ENCODE measurements at places on chromosomes 13 and 19. TPM values are rescaled to one million over a fixed set of nuclear protein-coding genes. Genes with fewer than 3 reads are reported as not detected.

The NLRP12 gene
- 0.23 TPM for total RNA-seq

The FFAR2 gene
- 0.20 TPM for total RNA-seq

The DHRS12 gene
- 18.3 TPM for total RNA-seq

The PDX1 gene
- total RNA-seq = not detected

The FXYD3 gene
- total RNA-seq = 33.2 TPM

The GARIN5A gene
- 10.3 TPM for total RNA-seq

The MKNK2 gene
- 122 TPM for total RNA-seq

The ELOF1 gene
- 34.0 TPM for total RNA-seq

The RNF113B gene
- total RNA-seq = not detected

GRCh38 chr13:20721454-20722357, 18.2 kb downstream of the IL17D start:
- no peaks in the 10 kb centered on the region for H3K27me3 ChIP-seq
- no peak overlapping the region for H3K27ac ChIP-seq
- peak overlapping the region; percentile 19 for H3K4me3 ChIP-seq
- peaks cover 3% of the 10 kb centered on the region for H3K4me1 ChIP-seq

DNA sequence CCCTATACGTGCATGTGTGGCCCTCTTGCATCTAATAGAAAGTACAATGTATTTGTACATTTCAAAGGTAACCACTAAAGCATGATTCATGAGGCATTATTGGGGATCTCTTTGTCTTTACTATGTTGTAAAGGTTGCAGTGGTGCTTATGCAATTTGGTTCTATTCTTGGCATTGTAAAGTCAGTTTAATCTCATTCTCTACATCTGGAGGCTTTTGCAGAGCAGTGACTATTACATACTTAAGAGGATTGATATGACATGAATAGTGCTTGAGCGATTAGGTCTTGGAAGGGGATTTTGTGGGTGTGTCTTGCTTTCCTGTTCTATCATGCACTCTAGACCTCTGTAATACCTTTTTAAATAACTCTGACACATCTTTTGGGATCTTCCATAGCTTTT, 610.0 kb downstream of the EFNB2 start:
- H3K4me3 ChIP-seq = no peak overlapping the region
- H3K36me3 ChIP-seq = no peaks in the 10 kb centered on the region
- H3K27ac ChIP-seq = no peak overlapping the region
- H3K4me1 ChIP-seq = no peaks in the 10 kb centered on the region
- no peaks in the 10 kb centered on the region for H3K27me3 ChIP-seq
- no peak for DNase-seq

- no peak for DNase-seq
- no peak overlapping the region for H3K4me3 ChIP-seq
- H3K27ac ChIP-seq = no peak overlapping the region
These were observed 36.1 kb downstream of the CEP89 start for GRCh38 chr19:32935629-32936028.

- no peaks in the 10 kb centered on the region for H3K27me3 ChIP-seq
- DNase-seq = no peak
- no peak overlapping the region for H3K4me3 ChIP-seq
- H3K4me1 ChIP-seq = no peaks in the 10 kb centered on the region
These were observed 2738.9 kb upstream of the PCDH20 start for GRCh38 chr13:64154514-64154913.

DNA sequence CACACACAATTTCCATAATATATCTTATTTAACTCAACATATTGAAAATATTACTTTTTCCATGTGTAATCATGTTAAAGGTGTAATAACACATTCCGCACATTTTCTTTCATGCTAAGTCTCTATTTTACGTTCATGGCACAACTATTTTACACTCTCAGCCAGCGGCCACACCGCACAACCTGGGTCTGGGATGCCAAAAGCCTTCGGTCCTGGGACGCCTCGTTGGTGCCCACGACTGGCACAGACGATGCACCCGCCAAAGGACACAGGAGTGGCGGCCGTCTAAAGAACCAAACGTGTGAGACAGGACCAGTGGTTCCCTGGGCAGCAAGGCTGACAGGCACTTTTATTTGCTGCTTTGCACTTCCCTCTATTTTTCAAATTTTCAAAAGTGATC, 10.0 kb upstream of the PROZ start:
- no peak for DNase-seq
- no peaks in the 10 kb centered on the region for H3K36me3 ChIP-seq
- no peak overlapping the region for H3K4me3 ChIP-seq
- peaks cover 5% of the 10 kb centered on the region for H3K4me1 ChIP-seq
- no peak overlapping the region for H3K27ac ChIP-seq
- no peaks in the 10 kb centered on the region for H3K27me3 ChIP-seq

GRCh38 chr13:23748109-23748990, 140.8 kb downstream of the MIPEP start:
- no peak overlapping the region for H3K4me3 ChIP-seq
- no peak overlapping the region for H3K27ac ChIP-seq
- no peaks in the 10 kb centered on the region for H3K27me3 ChIP-seq
- no peak for DNase-seq
- H3K36me3 ChIP-seq = no peaks in the 10 kb centered on the region

DNA sequence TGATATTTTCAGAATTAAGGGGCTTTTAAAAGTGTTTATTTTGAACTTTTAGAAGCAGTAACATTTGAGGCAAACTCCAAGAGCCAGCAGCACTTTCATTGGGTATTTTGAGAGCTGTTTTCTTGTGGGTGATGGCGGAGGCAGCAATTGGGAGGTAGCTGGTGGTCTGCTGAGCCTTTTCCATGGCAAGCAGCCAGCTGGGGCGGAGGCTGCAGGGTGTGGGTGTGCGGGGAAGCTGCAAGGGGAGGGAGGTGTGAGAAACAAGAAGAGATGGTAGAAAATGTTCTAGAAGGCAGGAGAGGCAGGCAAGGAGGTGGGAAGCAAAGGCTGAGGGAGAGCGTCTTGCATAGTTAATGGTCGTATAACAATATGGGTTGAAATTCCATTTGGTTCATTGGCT, 223.4 kb upstream of the HTR2A start:
- no peaks in the 10 kb centered on the region for H3K27me3 ChIP-seq
- H3K4me3 ChIP-seq = no peak overlapping the region
- no peaks in the 10 kb centered on the region for H3K36me3 ChIP-seq
- no peaks in the 10 kb centered on the region for H3K4me1 ChIP-seq

DNA sequence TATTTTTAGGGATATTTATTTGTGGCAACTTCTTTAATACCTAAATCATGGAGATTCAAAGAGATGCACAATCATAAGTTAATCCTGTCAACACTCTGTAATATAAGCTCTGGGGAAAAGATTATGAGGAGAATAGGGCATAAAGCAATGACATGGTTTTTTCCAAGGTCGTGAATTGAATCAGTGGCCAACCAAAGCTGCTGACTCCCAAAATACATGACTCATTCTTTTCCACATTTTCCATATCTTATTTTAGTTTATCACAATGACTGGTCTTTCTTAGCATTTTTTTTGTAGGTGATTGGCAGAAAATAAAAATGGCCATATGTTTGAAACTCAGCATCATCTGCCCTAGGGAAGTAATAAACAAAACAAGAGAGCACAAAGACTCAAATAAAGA, 28.5 kb upstream of the RBM26 start:
- H3K36me3 ChIP-seq = no peaks in the 10 kb centered on the region
- H3K27ac ChIP-seq = no peak overlapping the region
- no peak for DNase-seq
- no peaks in the 10 kb centered on the region for H3K4me1 ChIP-seq
- no peak overlapping the region for H3K4me3 ChIP-seq

DNA sequence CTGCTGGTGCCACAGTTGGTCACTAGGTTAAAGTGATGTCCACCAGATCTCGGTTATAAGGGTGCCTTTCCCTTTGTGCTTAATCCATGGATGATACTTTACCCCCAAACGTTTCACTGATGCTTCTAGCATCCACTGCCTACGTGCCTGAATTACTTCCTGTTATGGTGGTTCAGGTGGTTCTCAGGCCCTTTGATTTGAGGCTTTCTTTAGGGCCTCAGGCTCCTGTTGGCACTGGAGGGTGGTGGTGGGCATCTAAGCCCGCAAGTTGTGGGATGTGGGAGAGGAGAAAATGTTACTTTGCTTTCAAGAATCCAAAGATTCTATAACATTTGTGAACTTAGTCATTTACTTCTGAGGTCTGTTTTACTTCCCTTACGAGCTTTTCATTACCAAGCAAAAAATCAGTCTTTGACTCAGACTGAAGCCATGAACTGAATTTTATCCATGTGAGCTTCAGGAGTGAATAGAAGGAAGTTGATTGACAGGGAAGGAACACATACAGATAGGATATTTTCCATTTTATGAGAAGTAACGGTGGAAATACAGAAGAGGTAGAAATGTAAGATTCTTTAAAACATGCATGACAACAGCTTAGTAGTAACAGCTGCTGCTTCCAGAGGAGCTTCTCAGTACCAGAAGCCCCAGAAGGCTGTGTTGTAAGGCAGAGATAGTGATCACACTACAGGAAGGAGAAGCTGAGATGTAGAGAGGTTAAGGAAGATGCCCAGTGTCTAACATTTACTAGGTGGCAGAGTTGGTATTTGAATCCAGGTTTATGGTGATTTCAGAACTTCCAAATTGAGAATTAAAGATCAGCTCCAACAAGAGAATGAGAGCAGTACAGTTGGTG, 65.0 kb downstream of the ARHGEF7 start:
- H3K4me1 ChIP-seq = peaks cover 31% of the 10 kb centered on the region
- no peak overlapping the region for H3K4me3 ChIP-seq
- H3K36me3 ChIP-seq = no peaks in the 10 kb centered on the region
- DNase-seq = no peak

DNA sequence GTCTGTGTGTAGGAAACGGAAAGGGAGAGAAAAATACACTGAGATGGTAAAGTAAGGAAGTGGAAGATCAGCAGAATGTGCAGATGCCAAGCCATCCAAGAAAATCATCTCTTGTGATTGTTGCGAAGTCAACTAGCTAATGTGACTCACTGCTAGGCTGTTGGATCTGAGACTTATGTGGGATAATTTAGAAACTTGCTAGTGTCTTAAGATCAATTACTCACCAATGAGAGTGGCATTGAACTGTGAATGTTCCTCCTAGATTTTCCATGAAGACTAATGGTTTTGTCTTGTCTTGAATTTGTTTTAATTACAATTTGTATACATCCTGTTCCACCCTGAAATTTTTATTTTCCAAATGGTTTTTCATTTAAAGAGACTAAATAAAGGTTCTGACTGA, 771.6 kb downstream of the EFNB2 start:
- no peaks in the 10 kb centered on the region for H3K4me1 ChIP-seq
- H3K4me3 ChIP-seq = no peak overlapping the region
- H3K36me3 ChIP-seq = no peaks in the 10 kb centered on the region
- DNase-seq = no peak
- H3K27me3 ChIP-seq = no peaks in the 10 kb centered on the region
- H3K27ac ChIP-seq = no peak overlapping the region

DNA sequence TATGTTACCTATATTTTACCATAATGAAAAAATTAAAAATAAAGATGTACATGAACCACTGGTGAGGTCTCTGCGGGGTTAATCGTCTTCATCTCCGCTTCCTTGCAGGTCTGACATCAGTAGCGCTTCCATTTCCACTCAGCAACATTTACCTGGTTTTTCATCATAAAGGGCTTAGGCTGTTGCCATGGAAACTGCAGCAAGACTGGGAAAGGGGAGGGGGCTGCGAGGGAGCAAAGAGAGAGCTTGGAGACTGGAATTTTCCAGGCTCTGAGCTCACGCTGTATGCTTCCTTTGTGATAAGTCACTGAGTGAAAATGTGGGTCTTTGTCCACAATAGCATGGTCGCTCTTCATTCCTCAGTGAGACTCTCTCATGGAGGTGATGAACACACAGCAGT, 136.6 kb upstream of the USP29 start:
- no peak overlapping the region for H3K4me3 ChIP-seq
- H3K27me3 ChIP-seq = no peaks in the 10 kb centered on the region
- peaks cover 37% of the 10 kb centered on the region for H3K4me1 ChIP-seq
- H3K36me3 ChIP-seq = no peaks in the 10 kb centered on the region
- no peak overlapping the region for H3K27ac ChIP-seq

GRCh38 chr13:39510316-39510695, 92.7 kb downstream of the LHFPL6 start:
- H3K4me3 ChIP-seq = no peak overlapping the region
- no peaks in the 10 kb centered on the region for H3K36me3 ChIP-seq
- H3K4me1 ChIP-seq = peaks cover 6% of the 10 kb centered on the region
- H3K27me3 ChIP-seq = no peaks in the 10 kb centered on the region
- no peak for DNase-seq

- no peaks in the 10 kb centered on the region for H3K27me3 ChIP-seq
- no peak for DNase-seq
- no peak overlapping the region for H3K4me3 ChIP-seq
- no peak overlapping the region for H3K27ac ChIP-seq
- H3K36me3 ChIP-seq = no peaks in the 10 kb centered on the region
These were observed 4.4 kb downstream of the MED26 start for GRCh38 chr19:16623576-16623975.

DNA sequence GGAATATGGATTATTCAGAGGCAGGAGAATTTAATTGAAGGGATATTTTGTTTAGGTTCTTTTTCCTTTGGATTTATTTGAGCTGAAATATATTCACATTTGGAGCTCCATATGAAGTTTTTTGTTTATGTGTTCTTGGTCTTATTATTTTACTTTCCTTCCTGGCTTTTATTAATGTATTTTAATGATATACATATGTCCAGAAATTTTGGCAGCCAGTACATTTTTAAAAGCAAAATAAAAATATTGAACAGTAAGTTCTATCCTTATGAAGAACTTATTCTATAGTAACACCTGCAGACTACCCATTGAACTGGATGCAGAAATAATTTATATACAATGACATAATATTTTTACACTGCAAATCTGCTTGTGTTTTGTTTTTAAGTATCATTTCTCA, 323.6 kb downstream of the GPC6 start:
- no peak overlapping the region for H3K4me3 ChIP-seq
- H3K4me1 ChIP-seq = no peaks in the 10 kb centered on the region
- no peaks in the 10 kb centered on the region for H3K36me3 ChIP-seq
- no peaks in the 10 kb centered on the region for H3K27me3 ChIP-seq
- DNase-seq = no peak
- H3K27ac ChIP-seq = no peak overlapping the region
